ENCODE measurements at places on chromosomes 4 and X. TPM values are rescaled to one million over a fixed set of nuclear protein-coding genes. Genes with fewer than 3 reads are reported as not detected.

DNA sequence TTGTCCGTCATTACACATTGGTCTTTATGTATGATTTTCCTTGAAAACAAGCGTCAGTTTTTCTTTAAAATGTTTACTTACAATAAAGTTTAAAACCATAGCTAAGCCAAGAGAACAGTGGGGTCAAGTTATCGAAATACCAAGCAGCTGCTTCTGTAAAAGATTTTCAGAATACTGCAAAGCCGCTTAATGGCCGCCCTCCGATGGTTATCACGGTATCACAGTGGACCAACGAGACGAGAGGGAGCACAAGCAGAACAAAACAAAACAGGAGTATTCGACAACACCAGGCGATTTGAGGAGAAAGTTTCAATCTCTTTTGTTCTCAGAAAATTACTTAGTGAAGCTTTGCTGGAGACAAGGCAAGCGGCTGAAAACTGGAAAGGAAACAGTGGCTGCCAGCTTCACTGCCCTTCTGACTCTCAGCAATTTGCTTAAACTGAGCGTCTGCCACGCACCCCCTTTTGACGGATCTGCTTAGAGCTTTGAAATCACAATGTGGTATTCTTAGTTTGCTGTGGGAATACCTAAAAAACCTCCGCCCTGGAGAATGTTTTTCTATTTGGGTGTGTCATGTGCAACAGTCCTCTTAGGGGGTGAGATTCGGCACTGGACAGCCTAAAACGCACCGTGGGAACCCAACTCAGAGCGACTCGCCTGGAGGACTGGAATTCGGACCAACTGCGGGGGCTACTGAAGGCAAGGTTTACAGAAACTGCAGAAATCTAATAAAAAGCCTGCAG, 199.8 kb downstream of the NSUN7 start:
- no peak for DNase-seq

DNA sequence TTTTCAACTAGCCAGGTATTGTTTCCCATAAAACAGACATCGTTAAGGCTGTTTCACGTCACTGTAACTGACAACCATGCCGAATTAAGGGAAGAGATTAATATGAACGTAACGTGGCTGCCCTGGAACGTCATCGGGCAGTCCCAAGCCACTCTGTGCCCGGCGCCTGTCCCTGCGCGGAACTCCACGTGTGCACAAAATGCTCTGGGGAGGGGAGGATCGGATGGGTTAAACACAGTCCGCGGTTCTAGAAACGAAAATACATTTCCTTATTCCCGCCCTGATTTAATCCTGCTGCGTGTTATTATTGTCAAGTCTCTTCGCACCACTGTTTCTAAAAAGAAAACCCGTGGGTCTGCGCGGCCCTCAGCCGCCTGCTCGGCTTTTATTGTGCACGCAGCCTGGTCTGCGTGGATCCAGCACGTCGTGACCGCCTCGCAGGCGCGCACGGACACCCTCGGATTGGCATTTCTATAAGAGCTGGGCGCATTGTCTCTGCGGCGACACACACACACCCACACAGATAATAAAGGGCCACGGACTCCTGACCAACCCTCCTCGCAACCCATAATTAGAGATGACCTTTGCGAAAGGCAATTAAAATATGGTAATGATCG, 69.6 kb upstream of the BCOR start:
- DNase-seq, result no peak

- peak; percentile 39 for DNase-seq
Measured at GRCh38 chr4:81896936-81897335, 425.2 kb upstream of the RASGEF1B start.

- DNase-seq, result no peak
Measured at GRCh38 chr4:13250263-13250662, 233.9 kb downstream of the RAB28 start.

GRCh38 chr4:122017296-122017695, 65.4 kb upstream of the TRPC3 start:
- DNase-seq, result no peak

DNA sequence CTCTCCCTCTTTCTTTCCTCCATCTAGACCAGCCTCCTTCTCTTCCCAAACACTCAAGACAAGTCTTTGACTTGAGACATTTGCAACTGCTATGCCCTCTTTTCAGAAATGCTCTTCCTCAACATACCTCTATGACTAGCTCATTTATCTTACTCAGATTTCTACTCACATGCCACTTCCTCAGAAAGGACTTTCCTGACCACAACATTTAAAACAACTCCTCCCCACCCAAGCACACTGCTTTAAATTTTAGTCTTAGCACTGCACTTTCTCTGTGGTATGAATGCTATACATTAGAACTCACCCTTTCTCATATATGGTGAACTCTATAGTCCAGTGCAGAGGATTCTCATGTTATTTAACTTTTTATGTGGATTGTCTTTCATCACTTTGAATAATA, 28.4 kb upstream of the SULT1E1 start:
- no peak for DNase-seq

- DNase-seq, result no peak
Measured at GRCh38 chr4:189087971-189088370, 852.7 kb upstream of the FRG1 start.

DNA sequence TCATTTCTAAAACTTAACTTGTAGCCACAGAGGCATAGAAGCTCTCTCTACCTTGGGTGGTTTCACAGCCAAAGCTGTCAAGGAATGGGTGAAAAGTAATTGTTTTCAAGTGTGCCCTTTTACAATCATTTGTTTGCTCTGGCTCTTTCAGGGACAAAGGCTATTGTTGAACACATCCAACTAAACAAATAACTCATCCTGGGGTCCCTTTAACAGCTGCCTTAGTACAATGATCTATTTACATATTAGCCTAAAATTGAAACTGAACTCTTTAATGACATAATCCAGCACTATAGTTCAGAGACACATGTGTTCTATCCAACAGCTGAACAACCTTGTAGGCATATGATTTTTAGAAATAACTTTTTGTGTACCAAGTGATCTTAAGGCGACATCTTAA, 3.7 kb downstream of the HHIP start:
- no peak for DNase-seq

GRCh38 chr4:153169776-153170175, 34.5 kb upstream of the TRIM2 start:
- no peak for DNase-seq

DNA sequence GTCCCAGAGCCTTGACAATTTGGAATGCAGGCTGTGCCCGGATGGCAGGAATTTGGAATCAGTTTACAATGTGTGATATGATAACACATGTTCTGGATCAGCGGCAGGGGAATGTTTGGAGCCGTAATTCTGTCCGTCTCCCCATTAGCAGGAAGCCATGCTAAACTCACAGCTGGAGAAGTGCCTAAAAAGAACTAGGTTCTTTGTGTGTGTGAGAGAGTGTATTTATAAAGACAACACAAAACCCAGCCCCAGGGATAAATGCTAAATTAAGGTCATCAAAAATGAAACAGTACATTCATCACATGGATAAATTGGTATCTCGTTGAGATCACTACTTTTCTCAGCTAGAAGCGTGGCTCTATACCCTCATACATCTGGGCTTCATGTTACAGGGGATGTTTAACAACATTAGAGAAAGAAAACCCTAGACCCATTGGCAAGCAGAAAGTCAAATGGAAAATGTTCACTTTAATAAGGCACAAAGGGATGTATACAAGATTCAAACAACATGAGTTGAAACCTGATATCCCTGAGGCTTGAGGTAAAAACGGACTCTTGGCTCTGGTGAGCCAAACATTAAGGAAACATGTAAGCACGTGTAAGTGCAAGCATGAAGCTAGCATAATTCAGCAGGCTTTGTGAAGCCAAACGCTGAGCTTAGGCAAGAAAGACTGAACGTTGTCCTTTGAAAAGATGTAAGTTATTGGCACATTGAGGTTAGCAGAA, 18.0 kb upstream of the TMEM131L start:
- DNase-seq, result no peak

- DNase-seq, result peak; percentile 27
Measured at GRCh38 chr4:133146574-133147241, 2.4 kb upstream of the PCDH10 start.

- no peak for DNase-seq
Measured at GRCh38 chr4:91620952-91621351, 682.8 kb upstream of the GRID2 start.

- DNase-seq, result no peak
Measured at GRCh38 chrX:112641449-112641848, 38.3 kb downstream of the LHFPL1 start.

GRCh38 chrX:38800981-38801845, at the start of gene MID1IP1:
TSS of gene MID1IP1 (plus strand) at chrX:38801459. CDS start at chrX:38804947, 3,488 bp downstream.
- DNase-seq, result peak; percentile 77

DNA sequence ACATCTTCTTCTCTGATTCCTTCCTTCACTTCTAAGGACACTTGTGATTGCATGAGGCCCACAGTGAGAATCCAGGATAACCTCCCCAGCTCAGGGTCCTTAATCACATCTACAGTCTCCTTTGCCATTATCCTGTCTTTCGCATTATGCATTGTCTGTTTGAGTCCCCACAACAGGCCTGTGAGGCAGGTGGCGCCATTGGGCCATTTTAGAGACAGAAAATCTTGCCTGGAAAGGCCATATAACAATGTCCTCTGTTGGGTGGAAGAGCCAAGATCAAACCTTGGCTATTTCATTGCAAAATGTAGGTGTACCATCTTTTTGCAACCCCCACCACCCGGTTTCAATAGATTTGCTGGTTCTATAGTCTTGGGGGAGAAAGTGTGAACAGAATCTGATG, 11.8 kb upstream of the DCUN1D4 start:
- DNase-seq, result peak; percentile 78

DNA sequence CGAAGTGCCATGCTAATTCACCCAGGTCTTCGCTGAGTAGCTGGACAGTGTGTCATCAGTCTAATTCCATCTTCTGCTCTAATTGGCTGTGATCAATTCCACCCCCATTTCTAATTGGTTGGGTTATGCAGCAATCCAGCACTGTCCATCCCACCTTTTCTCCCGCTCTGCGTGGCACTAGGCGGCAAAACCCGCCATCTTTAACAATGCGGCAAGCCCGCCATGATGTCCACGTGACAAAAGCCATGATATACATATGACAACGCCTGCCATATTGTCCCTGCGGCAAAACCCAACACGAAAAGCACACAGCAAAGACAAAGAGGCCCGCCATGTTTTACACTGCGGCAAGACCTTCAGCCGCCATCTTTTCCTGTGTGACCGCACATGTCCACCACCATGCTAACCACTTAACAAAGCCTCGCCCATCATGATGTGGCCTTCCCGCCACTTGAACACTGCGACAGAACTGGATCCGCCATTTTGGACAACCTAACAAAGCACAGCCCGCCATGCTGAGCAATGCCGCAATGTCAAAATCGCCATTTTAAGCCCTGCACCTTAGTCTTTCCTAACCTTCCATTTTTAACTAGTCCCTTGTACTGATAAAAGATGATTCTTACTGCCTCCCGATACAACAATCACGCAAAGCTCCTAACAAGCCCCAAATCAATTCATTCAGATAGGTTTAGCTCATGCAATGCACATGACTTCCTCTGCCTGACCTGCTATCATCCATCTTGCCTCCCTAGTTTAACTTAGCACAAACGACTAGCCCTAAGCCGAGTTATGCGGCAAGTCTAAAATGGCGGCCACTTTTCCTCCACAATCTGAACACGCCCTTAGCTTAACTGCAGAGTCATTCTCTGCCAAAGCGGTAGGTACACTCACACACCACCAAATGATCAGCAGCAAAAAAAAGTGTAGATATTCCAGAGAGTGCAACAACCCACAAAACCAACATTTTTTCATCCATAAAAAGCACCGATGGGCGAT, 288.3 kb downstream of the CHIC1 start:
- peak; percentile 76 for DNase-seq

DNA sequence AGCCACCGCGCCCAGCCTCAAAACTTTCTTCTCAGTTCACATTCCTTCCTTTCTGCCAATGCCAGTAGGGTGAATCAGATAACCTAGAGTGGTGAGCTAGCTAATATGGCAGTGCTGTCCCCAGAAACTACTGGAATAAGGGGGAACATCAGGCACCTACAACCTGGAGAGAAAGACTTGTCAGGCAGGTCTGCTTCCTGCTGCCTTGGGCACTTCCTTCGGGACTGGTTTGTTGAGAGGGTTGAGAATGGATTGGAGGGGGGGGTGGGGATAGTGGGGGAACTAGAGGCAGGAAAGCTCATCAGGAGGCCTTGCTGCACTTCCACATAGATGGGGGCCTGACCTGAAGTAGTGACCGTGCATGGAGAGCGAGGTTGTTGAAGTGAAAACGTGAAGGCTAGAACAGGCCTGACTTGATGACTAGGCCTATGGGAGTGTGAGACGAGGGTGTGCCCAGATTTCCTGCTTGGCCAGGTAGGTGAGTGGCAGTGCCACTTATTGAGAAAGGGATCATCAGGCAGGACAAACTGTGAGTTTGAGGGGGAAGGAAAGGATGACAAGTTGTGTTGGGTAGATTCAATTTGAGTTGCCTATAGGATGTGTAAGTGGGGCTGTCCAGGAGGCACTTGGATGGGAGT, 33.4 kb downstream of the SLC25A5 start:
- peak; percentile 50 for DNase-seq

TBC1D9 gene
- 8.4 TPM for total RNA-seq

CXCL5 gene
- total RNA-seq, result not detected

GDI1 gene
- 128 TPM for total RNA-seq

SPARCL1 gene
- not detected for total RNA-seq

PGAM4 gene
- total RNA-seq, result not detected

HTN1 gene
- not detected for total RNA-seq

GABRQ gene
- not detected for total RNA-seq

Measured in HT-29 (cell line).